Activated T-cell treated with anti-CD3 and anti-CD28 coated beads, Interleukin-2, amount 50 U/mL, for 24 hours (primary cell): ENCODE measurements at places on chromosomes 1 and 21.

GRCh38 chr1:243732637-243733036, 117.4 kb downstream of the AKT3 start:
- DNase-seq: no peak

DNA sequence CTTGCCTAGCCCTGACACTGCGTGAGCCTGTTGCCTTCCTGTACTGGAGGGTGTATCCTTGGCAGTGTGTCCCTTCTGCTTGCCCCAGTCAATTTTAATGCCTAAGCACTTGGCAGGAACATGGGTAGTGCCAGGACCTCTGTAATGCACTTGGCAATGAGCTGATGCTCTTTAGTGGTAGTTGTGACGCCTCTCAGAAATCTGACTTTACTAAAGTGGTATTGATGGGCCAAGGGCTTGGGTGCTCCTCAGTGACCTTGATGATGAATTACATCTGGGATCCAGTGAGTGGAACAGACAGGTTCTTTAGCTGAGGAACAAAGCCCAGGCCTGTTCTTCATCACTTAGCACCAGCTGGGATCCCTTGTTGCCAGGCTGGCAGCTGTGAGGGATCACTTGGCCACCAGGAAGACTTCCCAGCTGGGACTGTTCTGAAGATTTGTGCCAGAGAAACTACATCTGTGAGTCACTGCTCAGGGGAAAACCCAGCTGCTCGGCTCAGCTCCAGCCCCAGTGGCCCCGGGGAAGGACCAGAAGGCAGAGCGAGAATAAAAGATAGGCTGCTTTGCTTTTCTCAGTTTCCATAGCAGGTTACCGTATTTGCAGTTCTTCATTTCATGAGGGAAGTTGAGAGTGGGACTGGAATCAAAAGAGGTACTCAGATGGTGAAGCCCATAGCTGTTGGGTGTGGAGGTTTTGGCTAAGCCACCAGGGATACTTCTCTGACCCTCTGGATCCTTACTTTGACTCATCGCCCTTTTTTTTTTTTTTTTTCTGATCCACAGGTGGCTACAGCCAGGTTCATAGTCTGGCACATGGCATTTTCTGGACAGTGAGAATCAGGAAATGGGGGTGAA, 28.5 kb upstream of the KCNA2 start:
- DNase-seq: peak; percentile 84

DNA sequence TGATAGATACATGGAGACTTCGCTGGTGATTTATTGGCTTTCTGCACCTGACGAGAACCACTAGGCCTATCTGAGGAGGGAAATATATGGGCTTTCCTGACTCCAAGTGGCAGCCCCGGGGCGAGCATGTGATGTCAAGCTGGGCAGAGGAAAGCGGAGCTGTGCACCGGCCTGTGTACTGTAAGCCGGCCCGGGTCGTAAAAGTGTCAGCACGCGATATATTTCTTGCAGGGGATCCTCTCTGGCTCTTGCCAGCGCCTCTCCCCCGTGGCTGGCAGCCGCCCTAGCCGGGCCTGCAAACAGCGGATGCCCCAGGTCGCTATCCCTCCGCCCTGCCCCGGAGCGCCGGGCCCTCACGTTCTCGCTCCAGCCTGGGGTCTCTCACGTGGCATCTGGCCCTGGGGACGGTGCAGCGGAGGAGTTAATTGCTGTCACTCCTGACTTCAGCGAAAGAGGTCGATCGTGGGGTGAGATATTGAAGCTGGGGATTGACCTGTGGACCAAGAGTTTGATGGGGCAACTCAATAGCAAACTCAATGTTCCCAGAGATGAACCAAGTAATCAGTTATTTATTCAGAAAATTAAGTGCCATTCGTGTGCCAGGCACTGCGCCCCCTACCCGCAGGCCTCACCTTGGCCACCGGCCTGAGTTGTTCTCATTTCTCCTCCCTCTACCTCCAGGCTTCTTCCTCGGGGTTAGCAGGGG, 41.0 kb upstream of the HAO2 start:
- peak; percentile 55 for DNase-seq

- DNase-seq: no peak
Measured at GRCh38 chr1:23483321-23484252, at the start of gene ASAP3. TSS of gene ASAP3 (minus strand) at chr1:23484179. CDS start at chr1:23484133, 46 bp downstream.

DNA sequence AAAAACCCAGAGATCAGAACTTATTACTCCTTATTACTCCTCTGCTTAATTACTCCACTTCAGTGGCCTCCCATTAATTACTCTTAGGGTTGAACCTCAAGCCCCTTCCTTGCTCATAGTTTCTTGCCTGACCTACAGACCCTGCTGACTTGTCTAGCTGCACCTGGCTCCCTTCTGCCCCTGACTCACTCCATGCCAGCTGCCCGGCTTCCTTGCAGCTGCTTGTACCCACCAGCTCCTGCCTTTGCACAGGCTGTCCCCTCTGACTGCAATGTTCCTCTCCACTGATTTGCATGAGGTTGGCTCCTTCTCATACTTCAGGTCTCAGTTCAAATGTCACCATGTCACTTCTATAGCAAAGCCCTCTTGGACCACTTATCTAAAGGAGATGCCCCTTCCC, 1.9 kb upstream of the PTPRU start:
- DNase-seq: no peak

- no peak for DNase-seq
Measured at GRCh38 chr1:236524895-236525184, 1.1 kb downstream of the LGALS8 start.

GRCh38 chr1:166139735-166140134, 27.1 kb downstream of the FAM78B start:
- DNase-seq: no peak

- no peak for DNase-seq
Measured at GRCh38 chr1:50986653-50987052, 16.6 kb downstream of the CDKN2C start.
